WERI-Rb-1 (cell line): ENCODE measurements at places on chromosomes 7 and 10.

GRCh38 chr10:69633673-69634635 is 3.9 kb downstream of the FAM241B start:
- no peak for DNase-seq

DNA sequence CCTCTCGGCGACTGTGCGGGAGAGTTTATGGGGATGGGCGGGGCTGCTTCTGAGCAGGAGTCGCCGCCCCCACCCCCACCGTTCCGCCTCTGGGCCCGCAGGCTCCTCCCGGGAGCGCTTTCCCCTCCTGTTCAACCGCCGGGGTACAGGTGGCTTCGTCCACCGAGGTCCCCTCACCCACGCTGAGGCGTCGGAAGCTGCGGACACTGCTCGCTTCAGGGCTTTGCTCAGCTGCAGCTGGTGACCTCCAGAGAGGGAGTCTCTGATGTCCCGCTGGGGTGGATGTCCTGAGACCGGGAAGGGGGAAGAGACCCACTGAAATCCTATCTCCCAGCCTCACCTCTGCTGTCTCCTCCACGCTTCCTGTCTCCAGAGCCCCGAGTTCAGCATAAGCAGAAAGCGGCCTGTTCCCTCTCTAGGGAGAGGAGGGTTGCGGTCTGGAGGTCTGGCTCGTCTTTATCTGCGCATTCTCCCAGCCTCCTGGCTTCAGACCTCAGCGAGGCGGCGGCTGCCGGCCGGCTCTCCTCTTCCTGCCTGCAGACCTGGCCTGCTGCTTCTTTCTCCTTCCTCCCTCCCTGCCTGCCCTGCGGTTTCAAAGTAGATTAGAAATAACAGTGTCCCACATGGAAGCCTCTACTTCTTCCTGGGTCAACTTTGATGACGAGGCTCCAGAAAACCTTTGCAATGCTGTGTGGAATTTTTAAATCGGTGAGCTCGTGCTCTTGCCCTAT is 1.8 kb downstream of the CYP2E1 start:
- peak; percentile 23 for DNase-seq

GRCh38 chr7:153454306-153454705 is 597.9 kb upstream of the DPP6 start:
- no peak for DNase-seq

GRCh38 chr7:116762971-116763370 is 91.0 kb downstream of the MET start:
- DNase-seq, result peak; percentile 27

DNA sequence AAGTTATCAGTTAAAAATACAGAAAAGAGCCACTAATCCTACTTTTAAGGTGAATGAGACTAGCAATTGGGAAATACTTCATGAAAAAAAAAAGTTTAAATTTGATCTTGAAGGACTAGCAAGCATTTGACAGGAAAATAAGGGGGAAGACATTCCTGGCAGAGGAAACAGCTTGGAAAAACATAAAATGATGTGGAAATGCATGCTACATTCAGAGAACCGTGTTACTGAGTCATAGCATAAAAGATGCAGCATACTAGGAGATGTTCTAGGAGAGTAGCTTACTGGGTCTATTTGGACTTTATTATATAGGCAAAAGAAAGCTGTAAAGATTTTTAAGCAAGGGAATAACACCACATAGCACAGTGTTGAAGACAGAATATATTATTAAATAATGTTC is 108.6 kb upstream of the COL1A2 start:
- no peak for DNase-seq

DNA sequence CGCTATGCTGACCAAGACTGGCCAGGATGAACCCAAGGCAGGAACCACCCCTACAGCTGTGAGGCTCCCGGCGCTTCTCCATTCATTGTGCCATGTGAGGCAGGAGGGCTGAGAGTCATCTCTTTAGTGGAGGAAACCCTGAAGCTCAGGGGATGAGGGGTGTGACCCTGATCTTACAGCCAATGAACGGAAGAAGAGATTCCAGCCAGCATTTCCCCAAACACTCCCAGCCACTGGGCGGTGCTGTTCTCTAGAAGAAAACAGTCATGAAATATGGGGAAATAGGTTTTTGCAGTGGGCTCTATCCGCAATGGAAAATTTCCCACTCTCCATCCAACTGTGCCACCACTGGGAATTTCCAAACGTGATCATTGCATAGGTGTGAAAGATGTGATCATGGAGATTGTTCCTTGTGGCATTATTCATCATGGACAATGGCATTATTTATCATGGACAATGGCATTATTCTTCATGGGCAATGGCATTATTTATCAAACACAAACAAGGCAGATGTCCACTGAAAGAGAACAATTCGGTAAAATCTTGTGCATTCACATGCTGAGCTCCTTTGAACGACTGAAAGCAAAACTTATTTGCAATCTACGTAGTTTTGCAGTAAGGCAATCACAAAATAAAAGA is 14.0 kb upstream of the SLC18A2 start:
- DNase-seq, result peak; percentile 47

- no peak for DNase-seq
These were observed 37.0 kb downstream of the HTR5A start for GRCh38 chr7:155107126-155107525.

DNA sequence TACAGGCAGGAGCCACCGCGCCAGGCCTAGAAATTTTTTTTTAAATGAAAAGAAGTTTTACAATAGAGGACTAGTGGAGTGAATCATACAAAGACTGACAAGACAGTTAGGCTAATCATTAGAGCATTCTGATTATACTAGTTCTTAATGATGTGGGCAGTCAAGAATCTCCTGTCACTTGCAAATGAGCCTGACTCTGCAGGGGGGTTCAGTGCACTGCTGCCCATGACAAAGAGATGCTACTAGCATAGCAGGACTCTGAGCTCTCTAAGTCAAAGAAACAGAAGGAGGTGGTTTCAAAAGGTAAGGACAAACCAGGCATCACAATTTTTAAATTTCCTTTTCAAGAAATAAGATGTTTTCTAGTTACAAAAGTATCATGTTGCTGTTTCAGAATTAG is 59.0 kb downstream of the CCDC6 start:
- no peak for DNase-seq

DNA sequence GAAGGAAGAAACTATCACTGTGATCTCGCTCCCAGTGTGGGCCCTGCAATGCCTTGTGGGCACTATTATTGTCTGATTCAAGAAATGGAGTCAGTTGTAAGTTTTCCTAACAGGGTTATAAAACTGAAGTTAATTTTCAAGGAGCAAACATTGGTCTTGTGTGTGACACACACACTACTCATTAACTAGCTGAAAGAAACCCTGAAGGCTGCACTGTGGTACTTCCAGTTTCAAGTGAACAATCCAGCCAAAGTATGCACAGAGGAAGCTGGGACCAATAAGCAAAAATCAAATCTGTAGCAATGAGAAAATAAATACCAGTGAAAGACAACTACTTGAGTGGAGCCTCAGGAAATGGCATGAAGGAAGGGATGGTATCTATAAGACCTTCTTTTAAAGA is 506.6 kb upstream of the POT1 start:
- no peak for DNase-seq

GRCh38 chr10:24762161-24762924 is 38.7 kb upstream of the ARHGAP21 start:
- DNase-seq, result no peak

DNA sequence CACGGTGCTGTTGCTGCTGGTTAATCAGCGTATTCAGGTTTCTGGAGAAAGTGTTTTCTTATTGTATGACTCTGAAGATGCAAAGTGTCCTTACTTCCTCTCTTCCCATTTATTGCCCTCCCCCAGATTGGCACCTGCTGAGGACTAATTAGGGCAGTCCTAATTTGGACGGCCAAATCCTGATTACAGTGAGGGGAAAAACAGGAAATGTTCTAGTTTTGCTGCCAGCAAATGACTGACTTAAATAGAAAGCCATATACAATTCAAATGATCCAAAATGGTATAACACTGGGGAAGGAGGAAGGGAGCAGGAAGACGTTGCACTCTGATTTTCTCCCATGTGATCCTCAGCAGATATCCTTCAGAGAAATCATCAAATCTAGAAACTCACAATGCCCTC is 222.4 kb upstream of the LRGUK start:
- DNase-seq, result no peak

DNA sequence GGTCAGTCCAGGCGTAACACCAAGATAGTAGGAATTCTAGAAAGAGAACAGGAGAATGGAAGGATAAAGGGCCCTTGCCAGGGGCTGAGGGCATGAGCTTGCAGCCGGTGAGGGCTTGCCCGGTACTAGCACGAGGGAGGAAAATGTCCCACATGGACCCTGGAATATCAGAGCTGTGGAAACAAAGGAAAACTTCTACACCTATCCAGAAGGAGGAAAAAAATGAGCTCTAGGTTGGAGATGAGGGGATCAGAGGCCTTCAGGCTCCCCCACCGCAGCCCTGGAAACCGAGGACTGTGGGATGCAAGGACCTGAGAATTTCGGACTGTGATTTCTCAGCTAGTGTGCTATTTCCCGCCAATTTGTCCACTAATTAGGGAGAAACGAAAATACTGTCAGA is 22.1 kb downstream of the RAMP3 start:
- no peak for DNase-seq

GRCh38 chr7:48251766-48252165 is 80.5 kb downstream of the ABCA13 start:
- no peak for DNase-seq

GRCh38 chr7:45132708-45133320 is 21.3 kb upstream of the TBRG4 start:
- DNase-seq, result no peak

DNA sequence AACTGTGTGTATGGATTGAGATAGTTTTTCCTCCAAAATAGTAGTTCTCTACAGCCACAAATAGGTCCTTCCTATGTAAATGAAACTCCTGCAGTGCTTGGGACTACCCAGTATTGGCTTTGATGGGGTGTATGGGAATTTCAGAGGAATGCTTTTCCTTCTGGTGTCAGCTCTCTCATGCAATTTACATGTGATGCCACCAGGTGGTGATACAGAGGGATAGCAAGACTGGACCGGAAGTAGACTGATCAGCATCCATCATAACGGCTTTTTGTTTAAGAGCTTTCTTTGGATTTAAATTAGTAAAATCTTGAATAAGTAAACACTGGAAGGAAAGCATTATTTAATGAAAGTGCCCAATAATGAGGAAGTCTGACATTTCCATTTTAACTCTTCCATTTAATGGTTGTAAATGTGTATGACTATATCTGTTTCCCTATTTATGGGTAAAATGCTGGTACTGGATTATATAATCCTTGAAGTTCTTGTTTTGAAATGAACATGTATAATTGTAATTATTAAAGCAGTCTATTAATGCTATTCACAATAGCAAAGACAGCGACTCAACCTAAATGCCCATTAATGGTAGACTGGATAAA is 22.7 kb downstream of the DYNC1I1 start:
- DNase-seq, result peak; percentile 26

DNA sequence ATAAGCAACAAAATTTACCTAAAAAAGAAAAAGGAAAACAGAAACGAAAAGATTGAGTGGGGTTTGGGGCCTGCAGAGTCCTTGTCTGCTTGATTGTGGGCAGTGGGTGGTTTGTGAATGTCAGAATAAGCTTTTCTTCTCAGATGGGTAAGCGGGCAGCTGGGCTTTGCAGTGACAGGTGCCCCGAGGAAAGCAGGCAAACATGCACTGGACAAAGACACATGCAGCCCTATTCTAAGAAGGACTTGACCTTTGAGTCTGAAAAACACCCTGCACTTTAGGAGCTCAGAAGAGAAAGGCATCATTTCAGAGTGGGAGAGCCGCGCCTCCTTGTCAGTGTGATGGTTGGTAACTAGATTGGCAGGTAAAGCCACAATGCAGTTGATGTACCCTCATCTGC is 562.7 kb downstream of the PTPRN2 start:
- no peak for DNase-seq

DNA sequence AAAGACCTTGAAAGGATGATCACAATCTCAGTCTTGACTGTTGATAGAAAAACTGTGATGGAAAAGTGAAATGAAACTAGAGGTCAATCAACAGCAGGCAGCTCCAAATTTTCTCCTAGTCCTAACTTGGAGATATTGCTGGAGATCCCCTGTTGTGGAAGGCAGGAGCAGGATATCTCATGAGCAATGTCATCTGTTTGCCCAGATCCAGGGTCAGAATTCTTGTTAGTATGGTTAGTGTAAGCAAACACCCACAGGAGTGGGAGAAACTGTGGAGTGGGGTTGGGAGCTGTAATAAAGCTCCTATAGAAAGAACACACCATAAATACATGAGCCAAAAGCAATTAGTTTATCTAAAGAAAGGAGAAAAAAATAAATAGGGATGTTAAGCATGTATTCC is 169.0 kb downstream of the AKR1D1 start:
- no peak for DNase-seq

DNA sequence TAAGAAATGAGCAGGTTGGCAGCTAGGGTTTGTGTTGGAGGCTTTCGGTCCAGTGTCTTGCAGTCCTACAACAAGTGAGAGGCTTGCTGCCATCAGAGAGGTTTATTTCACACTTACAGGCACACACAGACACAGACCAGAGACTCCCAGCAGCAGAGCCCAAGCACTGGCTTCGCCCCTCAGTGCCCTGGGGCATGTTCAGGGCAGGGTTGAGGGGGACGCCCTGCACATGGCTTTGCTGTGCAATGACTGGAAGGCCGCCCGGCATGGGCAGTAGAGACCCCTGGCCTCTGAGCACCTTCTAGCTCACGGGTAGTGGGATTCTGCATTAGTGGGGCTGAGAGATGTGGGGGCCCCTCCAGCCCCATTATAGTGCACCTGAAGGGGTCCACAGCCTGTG is 3.8 kb downstream of the SPRN start:
- no peak for DNase-seq

DNA sequence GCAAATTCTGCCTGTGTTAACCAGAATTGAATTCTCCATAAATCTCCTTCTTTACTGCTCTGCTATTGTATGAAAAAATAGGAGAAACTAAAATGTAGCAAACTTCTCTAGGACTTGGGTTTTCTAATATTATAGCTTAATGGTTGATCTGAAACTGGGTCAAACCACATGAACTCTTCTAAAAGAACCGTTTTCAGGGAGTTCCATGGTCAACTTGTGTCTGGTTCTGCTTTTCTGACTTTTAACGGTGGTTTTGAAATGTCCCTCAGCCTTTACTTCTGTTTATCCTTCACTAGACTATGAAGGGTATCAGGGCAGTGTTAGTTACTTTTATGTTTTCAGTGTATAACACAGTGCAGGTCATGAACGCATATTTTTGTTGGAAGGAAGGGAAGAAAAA is 242.2 kb downstream of the TSPAN12 start:
- no peak for DNase-seq

DNA sequence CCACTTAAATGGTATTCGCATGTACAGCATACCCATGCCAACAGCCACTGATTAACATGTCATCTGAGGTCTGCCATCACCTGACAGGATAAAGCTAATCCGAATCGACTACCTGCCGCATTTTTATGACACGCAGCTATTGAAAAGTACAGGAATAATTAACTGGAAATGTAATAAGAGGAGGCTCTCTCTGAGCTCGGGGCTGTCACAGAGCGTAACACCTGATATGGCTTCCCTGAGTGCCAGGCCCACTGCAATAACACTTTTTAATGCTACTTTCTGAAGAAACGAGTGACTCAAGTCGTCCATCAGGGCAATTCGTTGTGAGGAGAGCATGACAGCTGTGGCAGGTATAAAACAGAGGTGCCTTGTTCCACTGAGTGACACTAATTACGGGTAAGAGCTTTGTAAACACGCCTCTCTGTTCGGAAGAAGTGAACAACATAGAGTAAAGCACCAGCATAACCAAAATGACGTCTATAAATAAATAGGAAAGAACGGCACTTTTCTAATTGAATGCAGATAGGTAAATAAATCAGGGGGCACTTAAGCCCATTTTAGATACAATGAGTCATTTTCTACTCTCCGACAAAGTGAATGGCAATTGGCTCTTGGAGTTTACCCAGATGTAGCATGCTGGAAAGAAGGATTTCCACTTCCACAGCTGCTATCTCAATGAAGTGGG is 56.5 kb upstream of the CREB5 start:
- DNase-seq, result no peak
